ENCODE measurements at places on chromosomes 11 and 22. TPM values are rescaled to one million over a fixed set of nuclear protein-coding genes. Genes with fewer than 3 reads are reported as not detected.

GRCh38 chr11:78860720-78861422 lies 286.2 kb upstream of the NARS2 start:
- H3K4me3 ChIP-seq, result no peak overlapping the region
- H3K36me3 ChIP-seq, result no peaks in the 10 kb centered on the region
- H3K4me1 ChIP-seq, result no peaks in the 10 kb centered on the region
- no peaks in the 10 kb centered on the region for H3K27me3 ChIP-seq
- DNase-seq, result no peak

- H3K36me3 ChIP-seq, result no peaks in the 10 kb centered on the region
- no peak overlapping the region for H3K27ac ChIP-seq
- no peak for DNase-seq
- H3K27me3 ChIP-seq, result peaks cover 15% of the 10 kb centered on the region
These were observed 58.0 kb upstream of the GLYATL1B start for GRCh38 chr11:59028105-59028504.

NCAM1 gene
- not detected for total RNA-seq

- DNase-seq, result no peak
- H3K4me3 ChIP-seq, result no peak overlapping the region
- no peaks in the 10 kb centered on the region for H3K36me3 ChIP-seq
- no peak overlapping the region for H3K27ac ChIP-seq
These were observed 2.0 kb upstream of the CEP126 start for GRCh38 chr11:101912823-101913284.

FXYD2 gene
- 1.9 TPM for total RNA-seq

DNA sequence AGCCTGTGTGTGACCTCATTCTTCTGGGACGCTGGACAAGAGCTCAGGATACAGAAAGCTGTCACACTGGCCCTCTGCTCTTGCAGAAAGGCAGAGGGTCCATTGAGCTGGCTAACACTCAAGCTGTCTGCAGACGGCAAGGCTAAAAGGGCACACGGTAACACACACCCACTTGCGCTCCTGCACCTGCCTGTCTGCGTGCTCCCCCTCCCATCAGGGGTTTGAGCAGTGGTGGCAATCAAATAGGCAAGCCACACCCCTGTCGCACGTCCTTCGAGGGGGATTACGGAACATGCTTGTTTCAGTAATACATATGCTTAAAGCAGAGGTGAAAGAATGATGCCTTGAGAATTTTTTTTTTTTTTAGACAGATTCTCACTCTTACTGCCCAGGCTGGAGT lies 7.1 kb upstream of the QSER1 start:
- H3K27ac ChIP-seq, result no peak overlapping the region
- peaks cover 23% of the 10 kb centered on the region for H3K27me3 ChIP-seq
- DNase-seq, result no peak
- no peaks in the 10 kb centered on the region for H3K4me1 ChIP-seq
- H3K36me3 ChIP-seq, result no peaks in the 10 kb centered on the region

CRYBB3 gene
- not detected for total RNA-seq

DNA sequence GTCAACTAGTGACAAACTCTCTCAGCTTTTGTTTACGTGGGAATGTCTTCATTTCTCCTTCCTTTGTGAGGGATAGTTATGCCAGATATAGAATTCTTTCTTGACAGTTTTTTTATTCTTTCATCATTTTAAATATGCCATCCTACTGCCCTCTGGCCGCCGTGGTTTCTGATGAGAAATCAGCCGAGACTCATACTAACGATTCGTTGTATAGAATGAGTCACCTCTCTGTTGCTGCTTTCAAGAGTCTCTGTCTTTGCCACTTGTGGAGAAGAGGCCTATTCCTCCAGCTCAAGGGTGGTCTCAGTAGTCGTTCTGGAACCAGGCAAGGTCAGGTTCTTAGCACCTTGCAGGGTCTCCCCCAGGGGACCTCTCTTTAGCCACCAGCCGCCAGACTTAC lies 8.0 kb downstream of the MYO7A start:
- H3K4me3 ChIP-seq, result no peak overlapping the region
- H3K4me1 ChIP-seq, result peaks cover 6% of the 10 kb centered on the region
- H3K36me3 ChIP-seq, result no peaks in the 10 kb centered on the region
